C1 segment of cervical spinal cord (tissue), 14 donors: ENCODE measurements at places on chromosomes 7 and 10.

DNA sequence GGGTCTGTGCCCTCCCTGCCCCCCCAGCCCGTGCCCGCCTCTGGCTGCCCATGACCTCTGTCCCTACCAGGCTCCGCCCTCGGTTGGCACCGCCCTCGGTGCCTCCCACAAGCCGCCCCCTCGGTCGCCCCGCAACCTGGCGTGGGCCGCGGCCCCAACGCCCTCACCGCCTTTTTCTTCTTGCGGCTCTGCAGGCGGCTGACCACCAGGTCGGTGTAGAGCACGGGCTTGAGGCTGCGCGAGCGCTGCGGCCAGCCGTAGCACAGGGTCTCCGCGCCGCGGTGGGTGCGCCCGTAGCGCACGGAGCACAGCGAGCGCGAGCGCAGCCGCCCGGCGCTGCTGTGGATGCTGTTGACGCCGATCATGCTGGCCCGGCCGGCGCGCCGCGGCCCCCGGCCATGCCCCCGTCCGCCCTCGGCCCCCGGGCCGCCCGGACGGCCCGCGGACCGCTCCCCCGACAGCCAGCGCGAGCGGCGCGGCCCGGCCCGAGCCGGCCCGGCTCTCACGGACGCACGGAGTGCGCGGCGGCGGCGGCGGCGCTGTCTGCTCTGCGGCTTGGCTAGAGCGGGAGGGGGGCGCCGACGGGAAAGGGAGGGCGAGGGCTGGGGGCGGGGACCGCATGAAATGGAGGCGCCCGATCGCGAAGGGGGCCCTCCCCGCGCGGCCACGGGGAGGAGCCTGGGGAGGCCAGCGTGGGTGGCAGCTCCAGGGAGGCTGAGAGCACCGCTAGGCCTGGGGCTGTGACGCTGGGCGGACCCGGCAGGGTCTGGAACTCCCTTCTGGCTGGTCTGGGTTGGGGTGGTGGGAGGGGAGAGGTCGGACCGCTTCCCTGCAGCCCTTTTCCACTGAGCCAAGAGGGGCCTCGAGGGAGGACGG is 9.6 kb downstream of the PSD start:
- no peak for DNase-seq

GRCh38 chr7:135888740-135889139 is 88.4 kb downstream of the MTPN start:
- no peak for DNase-seq

- DNase-seq: no peak
Measured at GRCh38 chr7:134320201-134320600, 3.5 kb upstream of the SLC35B4 start.

DNA sequence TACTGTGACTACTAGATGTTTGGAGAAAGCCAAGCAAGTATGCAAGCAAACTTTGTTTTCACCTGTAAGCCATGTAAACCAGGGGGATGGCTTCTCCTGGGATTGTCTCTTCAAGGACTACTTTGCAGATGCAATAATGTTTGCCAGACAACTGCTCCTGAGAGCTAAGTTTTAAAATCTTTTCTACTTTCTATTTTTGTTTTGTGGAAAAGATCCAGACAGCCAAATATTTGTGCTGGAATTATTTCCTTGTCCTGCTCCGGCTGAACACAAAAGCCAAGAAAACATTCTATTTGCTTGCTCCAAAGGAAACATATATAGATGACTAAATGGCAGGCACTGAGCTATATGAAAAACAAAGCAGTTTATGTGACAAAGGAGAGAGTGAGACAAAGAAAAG is 51.6 kb downstream of the TFPI2 start:
- DNase-seq: no peak

DNA sequence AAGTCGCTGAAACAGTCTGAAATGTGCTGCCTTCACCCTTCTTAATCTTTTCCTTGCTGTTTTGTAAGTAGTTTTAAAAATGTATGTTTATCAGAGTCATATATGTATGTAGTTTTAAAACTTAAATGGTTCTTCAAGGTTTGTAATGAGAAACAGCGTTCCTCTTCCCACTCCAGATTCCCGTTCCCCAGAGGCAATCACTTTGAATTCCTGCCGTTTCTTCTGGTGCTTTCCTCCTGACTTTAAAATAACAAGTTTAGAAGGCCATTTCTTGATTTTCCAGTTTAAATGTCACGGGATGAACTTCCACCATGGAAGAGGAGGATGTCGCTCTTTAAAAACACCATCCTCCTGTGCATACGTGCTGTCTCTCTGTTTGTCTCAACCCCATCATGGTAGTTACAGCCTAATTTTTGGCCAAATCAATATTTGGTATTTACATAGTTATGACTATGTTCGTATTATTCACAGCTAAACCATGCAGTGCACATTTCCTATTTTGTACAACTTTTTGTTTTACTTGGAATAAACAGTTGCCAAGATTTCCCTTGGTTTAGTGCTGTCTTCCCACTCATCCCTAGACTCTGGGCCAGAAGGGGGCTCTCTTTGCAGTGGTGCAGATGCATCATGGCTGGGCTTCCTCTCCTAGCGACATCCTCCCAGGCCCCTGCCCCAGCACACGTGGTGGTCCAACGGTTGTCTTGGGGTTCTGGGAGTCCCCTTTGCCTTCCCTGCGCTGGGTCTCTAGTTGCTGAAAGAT is 151.4 kb downstream of the PTPN20 start:
- no peak for DNase-seq

DNA sequence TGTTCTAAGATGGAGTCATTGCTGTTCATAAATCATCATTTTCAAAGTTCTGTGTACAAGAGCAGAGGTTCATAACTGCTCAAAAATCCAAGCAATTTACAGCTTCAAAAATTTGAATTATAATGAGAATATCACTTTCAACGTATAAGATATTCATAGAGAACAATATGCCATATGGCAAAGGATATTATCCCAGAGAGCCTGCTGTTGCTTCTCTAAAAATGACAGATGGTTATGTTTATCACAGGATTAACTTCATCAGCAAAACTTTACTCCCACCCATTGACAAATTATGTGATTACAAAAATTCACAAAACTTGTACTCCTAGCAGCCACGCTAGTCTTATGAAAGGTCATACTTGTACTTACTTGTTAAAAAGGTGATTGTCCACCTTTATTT is 105.1 kb downstream of the PIP4K2A start:
- DNase-seq: no peak

- DNase-seq: peak; percentile 24
Measured at GRCh38 chr7:117808341-117808757, 64.9 kb downstream of the CTTNBP2 start.

DNA sequence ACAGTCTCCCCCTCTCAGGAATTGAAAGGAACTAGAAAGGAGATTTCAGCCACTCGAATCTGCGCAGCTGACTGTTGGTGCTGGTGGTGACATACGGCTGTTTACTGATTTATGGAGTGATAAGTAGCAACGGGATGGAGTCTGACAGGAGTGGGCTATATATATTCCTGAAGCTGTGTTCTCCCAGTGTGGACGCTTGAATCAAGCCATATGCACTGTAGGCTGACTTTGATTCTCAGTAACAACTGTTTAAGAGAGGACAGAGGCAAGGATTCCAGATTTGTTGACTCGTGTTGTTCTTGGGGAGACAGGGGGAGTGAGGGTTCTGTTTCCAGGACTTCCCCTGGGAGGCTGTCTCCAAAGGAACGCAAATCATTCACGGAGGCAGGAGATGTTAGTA is 260.1 kb upstream of the AUTS2 start:
- DNase-seq: no peak

DNA sequence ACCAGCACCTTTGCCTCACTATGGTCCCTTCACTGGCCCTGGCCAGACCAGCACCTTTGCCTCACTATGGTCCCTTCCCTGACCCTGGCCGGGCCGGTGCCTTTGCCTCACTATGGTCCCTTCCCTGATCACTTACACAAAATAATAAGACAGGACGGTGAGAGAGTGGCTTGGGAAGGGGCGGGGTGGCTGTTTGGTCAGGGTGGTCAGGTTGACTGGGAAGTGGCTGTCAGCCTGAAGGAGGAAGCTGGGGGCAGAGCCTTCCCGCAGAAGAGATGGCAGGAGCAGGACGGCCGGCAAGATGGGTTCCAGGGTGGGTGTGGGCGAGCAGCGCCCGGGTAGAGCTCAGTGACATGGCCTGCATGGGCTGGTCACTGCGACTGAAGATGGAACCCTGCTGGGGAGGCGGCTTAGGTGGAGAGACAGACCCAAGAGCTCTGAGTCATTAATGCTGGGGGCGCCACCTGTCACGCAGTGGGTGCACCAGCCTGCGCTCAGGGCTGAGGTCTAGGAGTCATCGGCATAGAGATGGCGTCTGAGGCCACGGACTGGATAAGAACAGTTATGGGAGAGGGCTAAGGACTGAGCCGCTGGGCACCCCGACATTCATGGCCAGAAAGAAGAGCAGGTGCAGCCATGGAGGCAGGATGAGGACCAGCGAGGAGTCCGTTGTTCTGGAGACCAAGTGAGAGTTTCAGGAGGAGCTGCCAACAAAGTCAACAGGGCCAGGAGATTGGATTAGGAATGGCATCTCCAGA is 91.8 kb downstream of the CHST15 start:
- DNase-seq: no peak

- no peak for DNase-seq
Measured at GRCh38 chr7:46034056-46034768, 113.1 kb upstream of the IGFBP3 start.

GRCh38 chr10:101745074-101745696 is 30.7 kb downstream of the FGF8 start:
- DNase-seq: no peak

DNA sequence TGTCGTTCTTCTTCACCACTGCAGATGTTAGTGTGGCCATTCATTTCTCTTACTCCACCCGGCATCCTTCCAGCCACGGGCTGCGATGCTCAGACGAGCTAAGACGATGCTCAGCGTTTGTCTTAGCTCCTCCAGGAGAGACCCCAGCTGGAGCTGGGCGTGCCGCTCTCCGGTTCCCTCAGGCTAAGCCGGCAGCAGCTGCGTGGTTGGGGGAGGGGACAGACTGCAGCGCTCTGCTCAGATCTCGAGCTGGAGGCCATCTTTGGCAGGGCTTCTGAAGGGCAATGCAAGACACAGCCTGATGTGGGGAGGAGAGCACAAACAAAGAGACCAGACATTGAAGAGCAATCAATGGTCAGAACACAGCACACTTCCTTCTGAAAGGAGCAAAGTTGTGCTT is 4.8 kb downstream of the INA start:
- DNase-seq: no peak

GRCh38 chr7:103598326-103598905 is 152.4 kb upstream of the SLC26A5 start:
- no peak for DNase-seq

- no peak for DNase-seq
Measured at GRCh38 chr7:150970424-150970823, 7.7 kb downstream of the KCNH2 start.

GRCh38 chr7:21429021-21429420 is 1.1 kb downstream of the SP4 start:
- DNase-seq: no peak

GRCh38 chr7:50310361-50310760 is 5.8 kb downstream of the IKZF1 start:
- DNase-seq: no peak

- no peak for DNase-seq
Measured at GRCh38 chr10:97736403-97736901, 476 bp upstream of the ZFYVE27 start.

GRCh38 chr7:93226310-93226709 is at the start of gene HEPACAM2:
Gene HEPACAM2, minus strand, starts transcription at chr7:93226469.
- no peak for DNase-seq

DNA sequence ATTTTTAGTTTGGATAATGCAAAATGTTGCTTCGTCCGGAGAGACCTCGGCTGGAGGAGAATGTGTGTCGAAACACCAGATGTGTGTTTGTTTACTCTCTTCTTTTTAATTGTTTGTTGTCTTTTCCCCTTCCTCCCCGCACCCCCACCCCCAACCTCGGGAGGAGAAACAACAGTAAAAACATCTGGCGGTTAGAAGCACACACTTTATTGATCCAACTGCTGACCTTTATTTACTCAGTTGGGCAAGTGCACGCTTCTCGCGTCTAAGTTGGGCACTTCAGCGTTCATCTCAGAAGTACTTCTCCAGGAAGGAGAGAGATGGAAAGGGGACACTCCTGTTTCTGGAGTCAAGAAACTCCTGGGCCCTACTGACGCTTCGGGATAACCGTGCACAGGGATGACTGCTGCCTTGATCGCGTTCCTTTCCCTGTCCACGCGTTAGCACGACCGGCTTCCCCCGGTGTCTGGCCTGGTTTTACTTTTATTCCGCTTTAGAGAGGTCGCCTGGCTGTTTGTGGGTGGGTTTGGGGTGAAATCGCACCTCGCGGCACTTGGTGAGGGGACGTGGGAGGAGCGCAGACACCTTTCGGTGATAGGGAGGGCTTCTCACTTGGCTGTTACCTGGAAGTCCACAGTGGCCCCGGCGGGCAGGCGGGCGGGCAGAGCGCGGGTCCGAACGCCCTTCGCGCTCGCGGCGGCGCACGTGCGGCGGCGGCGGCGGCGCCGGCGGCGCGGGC is 168.3 kb upstream of the PPP1R3A start:
- DNase-seq: peak; percentile 4

DNA sequence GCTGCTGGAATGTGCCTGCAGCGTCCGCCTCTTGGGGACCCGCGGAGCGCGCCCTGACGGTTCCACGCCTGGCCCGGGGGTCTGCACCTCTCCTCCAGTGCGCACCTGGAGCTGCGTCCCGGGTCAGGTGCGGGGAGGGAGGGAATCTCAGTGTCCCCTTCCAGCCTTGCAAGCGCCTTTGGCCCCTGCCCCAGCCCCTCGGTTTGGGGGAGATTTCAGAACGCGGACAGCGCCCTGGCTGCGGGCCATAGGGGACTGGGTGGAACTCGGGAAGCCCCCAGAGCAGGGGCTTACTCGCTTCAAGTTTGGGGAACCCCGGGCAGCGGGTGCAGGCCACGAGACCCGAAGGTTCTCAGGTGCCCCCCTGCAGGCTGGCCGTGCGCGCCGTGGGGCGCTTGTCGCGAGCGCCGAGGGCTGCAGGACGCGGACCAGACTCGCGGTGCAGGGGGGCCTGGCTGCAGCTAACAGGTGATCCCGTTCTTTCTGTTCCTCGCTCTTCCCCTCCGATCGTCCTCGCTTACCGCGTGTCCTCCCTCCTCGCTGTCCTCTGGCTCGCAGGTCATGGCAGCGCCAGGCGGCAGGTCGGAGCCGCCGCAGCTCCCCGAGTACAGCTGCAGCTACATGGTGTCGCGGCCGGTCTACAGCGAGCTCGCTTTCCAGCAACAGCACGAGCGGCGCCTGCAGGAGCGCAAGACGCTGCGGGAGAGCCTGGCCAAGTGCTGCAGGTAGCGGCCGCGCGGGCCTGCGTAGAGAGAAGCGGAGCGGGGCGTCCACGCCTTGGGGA is 645 bp downstream of the SLC26A4 start:
- DNase-seq: no peak

GRCh38 chr10:24722676-24723385 is 856 bp downstream of the ARHGAP21 start:
- peak; percentile 68 for DNase-seq

DNA sequence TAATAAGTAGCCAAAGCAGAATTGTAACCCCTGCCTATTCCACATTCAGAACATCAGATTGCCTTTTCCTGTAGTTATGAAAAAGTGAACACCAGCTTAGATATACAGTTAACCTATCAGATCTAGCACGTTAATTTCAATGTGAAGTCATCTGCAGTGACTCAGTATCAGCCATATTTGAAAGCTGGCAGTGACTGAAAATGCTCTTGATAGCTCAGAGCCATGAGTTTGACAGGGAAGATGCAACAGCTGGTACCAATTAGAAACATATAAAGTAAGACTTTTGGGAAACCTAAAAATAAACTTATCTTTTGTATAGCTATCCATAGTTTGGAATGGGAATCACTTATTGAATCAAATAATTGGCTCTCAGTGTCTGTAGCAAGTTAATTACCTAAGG is 284.1 kb upstream of the NPSR1 start:
- DNase-seq: no peak
